ENCODE measurements at places on chromosomes 7 and 10.
A peak's percentile ranks its signal among the peaks of the same experiment; 100 is the strongest.

DNA sequence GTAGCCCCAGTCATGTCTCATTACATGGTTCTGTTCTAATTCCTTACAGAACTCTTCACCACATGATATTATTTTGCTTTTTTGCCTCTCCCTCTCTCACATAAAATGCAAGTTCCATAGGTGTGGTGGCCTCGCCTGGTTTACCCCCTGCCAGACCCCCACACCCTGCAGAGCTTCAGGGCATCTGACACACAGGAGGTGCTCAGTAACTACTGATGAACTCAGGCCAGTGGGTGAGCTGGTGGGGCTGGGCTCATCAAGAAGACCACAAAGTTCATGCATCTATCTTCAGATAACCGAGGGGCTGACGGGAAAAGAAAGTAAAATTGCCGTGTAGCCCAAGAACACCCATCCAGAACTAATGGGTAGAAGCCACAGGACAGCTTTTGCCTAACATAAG, 253.1 kb downstream of the GRID1 start:
- DNase-seq, result no peak

DNA sequence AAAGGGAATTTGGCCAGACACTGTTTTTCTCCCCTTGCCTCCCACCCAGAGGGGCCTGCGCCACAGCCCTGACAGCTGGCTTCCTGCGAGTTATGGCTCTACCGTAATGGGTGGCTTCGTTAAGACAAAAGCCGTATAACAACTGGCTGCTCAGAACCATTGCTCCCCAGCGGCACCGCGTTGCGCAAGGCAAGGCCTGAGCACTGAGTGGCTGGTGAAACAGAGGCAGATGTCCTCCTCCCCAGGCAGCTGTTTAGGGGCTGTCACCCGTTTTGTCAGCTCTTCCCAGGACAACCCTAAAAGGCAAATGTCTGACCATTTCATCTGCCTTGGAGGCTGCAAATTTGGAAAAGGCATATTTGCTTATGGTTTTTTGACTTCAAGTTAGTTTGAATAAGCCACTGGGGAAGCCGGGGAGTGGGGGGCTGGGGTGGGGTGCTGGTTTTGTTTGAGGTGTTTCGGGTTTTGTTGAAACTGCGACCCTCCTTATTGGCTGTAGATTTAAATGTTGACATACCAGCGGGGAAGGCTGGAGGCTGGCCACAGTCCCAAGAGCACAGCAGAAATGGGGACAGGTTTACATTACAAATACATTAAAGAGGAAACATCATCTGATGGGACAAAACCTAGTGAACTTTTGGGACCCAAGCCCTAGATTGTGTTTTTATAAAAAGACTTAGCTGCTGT, 681 bp upstream of the SPOCK2 start:
- no peak for DNase-seq

DNA sequence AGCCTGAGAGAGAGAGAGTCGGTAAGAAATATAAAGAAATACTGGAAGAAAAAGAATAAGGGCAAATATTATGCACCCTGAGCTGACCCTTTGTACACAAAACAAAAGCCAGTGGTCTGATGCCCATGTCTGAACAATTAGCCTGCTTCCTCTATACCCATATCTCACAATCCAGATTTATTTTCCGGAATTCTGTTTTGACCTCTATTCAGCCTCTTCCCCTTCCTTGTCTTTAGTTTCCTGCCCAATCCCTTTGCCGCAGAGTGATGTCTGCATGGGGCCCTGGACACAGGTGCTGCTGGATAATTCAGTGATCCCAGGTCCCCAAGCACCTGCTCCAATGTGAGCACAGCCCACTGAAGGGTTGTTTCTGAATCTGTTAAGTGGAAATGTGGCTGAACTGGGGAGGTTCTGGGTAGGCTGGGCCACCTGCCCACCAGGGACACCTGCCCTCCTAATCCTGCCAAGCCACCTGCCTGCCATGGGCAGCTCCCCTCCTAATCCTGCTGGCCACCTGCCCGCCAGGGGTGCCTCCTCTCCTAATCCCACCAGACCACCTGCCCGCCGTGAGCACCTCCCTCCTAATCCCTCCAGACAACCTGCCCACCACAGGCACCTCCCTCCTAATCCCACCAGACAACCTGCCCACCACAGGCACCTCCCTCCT, 23.0 kb downstream of the ADGRA1 start:
- DNase-seq, result no peak

- DNase-seq, result peak; percentile 69
Measured at GRCh38 chr7:158975526-158976467, 119.4 kb downstream of the DYNC2I1 start.

- no peak for DNase-seq
Measured at GRCh38 chr7:43878867-43879266, 9.6 kb upstream of the MRPS24 start.

GRCh38 chr7:126574276-126575250, 678.2 kb downstream of the GRM8 start:
- peak; percentile 35 for DNase-seq

DNA sequence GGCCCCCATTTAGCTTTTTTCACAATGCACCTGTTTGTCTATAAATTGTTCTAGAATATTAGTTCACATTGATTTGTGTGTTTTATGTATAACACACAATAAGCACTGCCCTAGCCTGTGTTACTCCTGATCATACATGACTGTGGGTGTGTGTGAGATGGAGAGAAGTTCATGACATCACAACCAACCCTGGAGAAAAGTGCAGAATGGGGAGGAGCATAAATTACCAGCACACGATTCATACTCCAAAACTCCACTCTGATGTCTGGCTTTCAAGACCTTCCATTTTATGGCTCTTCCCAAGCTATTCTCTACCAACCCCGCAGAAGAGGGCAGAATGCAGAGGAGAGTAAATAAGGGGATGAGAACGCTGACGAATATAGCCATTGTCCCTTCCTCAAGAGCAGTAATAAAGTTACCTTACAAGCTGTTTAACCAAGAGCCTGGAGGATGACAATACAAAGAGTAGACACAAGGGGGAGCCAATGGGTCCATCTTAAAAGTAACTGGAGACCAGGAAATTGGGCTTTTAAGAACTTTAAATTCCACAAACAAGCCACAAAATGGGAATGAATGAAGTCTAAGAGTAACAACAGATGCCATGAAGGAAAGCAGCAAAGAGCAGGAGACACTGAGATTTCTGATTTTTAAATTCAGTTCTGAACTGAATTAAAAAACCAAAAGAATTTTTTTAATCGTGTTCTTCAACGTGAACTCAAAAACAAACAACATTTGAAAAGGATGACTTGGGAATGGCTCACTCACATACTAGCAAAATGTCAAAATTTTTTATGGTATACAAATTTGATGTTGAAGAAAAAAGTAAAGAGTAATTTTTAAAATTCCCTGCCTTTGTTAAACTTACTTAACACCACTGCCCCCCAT, 159.6 kb downstream of the PARD3 start:
- DNase-seq, result peak; percentile 62

DNA sequence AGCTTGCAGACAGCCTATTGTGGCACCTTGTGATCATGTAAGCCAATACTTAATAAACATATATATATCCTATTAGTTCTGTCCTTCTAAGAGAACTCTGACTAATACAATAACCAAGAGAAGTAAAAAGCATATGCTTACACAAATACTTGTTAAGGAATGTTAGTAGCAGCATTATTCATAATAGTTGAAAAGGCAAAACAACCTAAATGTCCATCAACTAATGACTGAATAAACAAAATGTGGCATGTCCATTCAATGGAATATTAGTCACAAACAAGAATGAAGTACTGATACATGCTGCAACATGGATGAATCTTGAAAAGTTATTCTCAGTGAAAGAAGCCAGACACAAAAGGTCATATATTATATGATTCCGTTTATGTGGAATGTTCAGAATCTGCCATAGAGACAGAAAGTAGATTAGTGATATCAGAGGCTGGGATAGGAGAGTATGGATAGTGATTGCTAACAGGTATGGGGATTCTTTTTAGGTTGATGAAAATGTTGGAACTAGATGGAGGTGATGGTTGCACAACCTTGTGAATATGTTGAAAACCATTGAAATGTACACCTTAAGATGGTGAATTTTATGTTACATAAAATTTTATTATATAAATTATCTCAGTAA, 112.5 kb upstream of the UNC5B start:
- no peak for DNase-seq

GRCh38 chr10:14356921-14357320, 26.2 kb upstream of the FRMD4A start:
- no peak for DNase-seq

- DNase-seq, result no peak
Measured at GRCh38 chr7:29839302-29839701, 33.0 kb downstream of the WIPF3 start.

- DNase-seq, result no peak
Measured at GRCh38 chr10:13813550-13813949, 226.8 kb downstream of the PRPF18 start.

GRCh38 chr7:151299940-151300645, 41.5 kb upstream of the NUB1 start:
- no peak for DNase-seq

- DNase-seq, result no peak
Measured at GRCh38 chr7:69373171-69374043, 224.9 kb upstream of the AUTS2 start.

DNA sequence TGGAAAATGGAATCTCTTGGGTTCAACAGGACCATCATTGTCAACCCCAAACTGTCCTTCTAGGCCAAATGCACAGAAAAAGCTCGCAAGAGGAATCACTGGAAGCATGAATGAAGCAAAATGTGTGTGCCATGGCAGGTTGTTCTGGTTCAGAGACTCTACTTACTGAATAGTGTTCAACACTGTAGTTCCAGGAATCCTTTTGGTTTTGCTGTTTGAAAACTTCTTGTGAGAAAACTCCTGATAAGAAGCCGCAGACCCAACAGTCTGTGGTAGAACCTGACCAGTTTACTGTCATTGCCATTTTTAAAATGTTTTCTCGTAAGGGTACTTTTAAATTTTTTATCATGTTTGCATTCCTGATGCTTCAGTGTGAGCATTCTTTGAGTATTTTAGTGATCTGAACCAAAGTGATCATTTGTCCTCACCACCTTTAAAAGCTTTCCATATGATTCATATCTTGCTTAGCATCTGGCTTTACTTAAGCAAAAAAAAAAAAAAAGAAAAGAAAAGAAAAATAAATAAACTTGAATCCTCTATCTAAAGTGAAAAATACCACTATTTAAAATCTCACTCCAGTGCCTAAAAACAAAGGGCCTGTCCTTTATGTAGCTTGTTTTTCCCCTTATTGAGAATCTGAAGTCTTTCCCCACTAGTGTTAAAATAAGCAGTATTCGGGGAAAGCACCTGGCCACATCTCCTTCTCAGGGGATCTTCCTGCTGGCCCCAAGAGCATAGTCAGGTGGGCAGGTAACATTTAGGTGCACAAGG, 92.4 kb downstream of the WNT2 start:
- DNase-seq, result no peak

DNA sequence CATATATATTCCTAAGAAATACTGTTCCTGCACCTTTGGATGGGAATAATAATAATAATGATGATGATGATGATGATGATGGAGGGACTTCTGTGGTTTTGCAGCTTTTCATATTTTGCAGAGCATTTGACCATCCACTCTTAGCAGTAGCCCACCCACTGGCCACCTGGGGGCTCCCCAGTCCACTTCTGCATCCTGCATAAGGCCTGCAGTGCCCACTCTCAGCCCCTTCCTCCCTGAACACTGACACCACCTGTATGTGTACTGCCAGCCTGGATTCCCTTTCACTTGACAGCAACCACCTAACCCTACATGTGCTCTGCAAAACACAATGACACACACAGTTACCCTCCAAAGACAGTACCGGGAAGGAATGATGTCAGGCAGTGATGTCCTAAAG, 131.4 kb downstream of the ADAM12 start:
- no peak for DNase-seq

DNA sequence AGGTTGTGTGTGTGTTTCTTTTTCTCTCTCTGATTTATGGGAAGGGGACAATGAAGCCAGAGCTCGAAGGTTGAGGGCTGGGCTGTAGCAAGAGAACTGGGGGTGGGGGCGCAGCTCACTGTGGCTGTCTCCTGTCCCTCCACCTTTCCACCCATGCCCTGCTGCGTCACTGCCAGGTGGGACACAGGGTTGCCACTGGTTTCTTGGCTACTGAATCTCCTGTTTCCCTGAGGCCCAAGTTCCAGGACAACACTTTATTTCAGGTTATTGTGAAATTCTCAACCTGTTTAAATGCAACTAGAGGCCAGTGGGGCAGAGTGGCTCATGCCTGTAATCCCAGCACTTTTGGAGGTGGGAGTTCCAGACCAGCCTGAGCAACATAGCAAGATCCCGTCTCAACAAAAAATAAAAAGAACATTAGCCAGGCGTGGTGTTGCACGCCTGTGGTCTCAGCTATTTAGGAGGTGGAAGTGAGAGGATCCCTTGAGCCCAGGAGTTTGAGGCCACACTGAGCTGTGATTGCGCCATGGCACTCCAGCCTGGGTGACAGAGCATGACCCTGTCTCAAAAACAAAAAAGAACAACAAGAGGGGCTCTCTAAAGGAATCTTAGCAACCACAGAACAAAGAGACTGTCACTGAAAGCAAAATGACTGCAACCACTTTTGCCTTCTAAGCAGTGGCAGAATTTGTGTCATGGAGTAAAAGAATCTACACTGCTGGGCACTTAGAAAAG, 22.6 kb downstream of the TBATA start:
- no peak for DNase-seq

DNA sequence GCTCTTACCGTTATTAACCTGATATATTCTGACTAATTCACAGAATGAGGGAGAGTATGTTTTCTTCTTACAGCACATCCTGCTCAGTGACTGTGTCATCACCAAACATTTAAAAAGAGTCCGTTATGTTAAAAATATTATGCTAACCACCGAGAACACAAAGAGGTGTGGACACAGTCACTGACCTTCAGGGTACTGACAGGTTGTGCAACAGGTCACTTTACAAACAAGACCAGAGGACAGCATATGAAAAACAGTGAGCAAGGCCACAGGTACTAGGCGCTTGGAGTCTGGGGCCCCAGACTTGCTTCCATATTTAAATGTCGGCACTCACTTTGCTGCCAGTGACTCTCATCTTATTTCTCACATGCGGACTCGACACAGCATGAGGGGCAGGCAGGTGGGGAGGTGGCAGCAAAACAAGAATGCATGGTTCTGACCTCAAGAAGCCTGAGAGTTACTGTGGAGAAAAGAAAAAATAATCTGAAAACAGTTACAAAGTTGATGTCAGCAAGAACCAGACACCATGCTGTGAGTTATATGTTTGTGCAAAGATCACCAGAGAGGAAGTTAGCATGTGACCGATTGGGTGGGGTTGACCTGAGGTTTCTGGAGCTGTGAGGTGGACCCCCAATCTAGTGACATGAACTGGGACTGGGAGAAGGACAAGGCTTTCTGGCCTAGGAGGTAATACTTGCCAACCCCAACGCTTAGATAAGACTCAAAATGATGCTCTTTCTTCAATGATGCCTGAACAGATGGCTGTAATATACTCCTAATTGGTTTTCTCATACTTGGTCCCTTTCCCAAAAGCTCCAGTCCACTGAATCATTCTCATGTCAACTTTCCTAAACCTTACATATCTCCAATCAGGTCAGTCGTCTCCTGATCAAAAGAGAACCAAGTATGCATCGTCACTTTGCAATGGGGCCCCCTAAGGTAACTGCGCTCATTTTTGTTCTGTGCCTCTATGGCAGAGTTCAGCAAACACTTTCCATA, 102.4 kb downstream of the HIPK2 start:
- no peak for DNase-seq

Measured in MM.1S (cell line).